ENCODE measurements at places on chromosomes 6 and 20.

- DNase-seq = no peak
Observed at GRCh38 chr6:169022079-169022478, 231.6 kb downstream of the THBS2 start.

- no peak for DNase-seq
Observed at GRCh38 chr6:134253681-134254080, 64.2 kb downstream of the SGK1 start.

DNA sequence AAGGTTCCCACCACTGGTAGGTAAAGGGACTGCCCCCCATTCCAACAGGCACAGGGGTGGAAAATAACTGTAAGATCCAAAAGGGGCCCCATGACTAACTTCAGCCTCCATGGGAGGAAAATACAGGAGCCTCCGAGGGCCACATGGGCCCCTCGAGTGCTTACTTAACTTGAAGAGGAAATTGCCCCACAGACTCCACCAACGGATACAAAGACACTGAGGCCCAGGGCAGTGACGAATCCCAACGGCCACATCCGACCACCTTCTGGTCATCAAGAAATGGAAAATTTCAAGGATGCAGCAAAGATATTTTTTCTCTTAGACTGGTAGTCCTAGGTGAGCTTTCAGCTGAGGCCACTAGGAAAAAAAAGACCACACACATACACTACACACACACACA lies 116.0 kb upstream of the MRPS10 start:
- no peak for DNase-seq

- DNase-seq = no peak
Observed at GRCh38 chr6:166658792-166659150, 31.7 kb upstream of the RPS6KA2 start.

DNA sequence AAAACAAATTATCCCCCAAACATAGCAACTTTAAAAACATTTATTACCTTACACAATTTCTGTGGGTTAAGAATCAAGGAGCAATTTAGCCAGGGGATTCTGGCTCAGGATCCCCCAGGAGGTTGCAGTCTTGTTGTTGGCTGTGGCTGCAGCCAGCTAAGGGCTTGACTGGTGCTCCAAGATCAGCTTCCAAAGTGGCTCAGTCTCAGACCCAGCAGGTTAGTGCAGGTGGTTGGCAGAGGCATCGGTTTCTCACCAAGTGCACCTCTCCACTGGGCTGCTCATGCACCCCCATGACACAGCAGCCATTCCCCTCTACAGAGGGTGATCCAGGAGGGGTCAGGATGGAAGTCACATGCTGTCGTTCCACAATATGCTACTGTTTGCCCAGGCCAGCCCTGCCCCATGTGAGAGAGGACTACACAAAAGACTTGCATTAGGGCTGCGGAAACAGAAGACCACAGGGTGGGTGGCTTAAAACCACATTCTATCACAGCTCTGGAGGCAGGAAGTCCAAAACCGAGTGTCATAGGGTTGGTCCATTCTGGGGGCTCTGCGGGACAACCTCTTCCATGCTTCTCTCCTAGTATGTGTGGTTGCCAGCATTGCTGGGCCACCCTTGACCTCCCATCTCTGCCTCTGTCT lies 125.8 kb downstream of the C6orf118 start:
- DNase-seq = no peak

DNA sequence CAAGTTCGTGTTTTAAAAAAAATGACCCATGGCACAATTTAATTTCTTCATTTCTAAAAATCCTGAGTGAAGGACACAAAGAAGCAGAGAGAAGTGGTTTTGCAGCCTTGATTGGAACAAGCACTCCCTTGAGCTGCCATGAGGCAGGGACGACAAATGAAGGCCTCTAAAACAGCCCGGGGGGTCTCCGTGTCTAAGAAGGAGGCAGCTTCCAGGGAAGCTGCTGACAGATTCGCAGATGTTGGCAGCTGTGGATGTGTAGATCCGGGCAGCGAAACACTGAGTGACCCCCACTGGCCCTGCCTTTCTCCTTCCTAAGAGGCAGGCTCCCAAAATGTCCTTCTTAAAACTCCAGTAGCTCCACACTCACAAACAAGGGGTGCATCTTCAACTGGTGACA lies 9.6 kb upstream of the LBP start:
- DNase-seq = no peak

DNA sequence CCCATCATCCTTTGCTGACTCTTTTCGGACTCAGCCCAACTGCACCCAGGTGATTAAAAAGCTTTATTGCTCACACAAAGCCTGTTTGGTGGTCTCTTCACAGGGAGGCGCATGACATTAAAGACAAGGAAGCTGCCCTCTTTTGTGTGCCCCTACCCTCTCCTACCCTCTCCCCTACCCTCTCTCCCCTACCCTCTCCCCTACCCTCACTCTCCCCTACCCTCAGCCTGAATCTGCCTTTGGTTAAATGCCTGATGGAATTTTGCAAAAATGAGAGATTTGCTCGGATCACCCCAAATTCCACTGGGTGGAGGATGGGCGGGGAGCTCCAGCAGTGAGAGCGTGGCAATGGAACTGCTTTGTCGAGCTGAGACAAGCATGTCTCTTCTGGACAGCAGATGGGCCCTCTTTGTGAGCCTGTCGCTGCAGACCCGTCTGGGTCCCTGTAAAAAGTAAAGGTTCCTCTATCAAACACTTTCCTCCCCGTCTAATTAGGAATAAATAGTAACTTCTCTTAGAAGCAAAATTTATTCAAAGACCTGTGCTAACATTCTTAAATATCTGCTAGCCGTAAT lies 76.4 kb upstream of the MLN start:
- DNase-seq = no peak

GRCh38 chr20:53157443-53158408 lies 185.6 kb downstream of the TSHZ2 start:
- no peak for DNase-seq

DNA sequence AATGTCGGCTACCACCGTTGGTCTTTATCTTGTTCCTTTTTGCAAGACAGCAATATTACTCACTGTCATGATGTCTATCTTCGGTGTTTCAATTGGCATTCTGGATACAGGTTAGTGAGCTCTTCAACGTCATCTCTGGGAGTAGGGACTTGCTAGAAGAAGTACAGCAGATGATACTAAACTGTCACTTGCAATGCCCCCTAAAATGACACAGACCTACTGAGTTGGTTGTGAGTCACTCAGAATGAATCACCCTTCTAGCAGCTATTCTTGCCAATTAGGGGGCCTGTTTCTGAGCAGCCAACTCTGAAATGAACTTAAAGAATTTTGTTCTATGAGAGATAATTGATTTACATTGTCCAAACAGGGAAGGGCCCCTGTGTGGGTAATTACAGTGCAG lies 176.5 kb downstream of the SLC16A10 start:
- DNase-seq = no peak

DNA sequence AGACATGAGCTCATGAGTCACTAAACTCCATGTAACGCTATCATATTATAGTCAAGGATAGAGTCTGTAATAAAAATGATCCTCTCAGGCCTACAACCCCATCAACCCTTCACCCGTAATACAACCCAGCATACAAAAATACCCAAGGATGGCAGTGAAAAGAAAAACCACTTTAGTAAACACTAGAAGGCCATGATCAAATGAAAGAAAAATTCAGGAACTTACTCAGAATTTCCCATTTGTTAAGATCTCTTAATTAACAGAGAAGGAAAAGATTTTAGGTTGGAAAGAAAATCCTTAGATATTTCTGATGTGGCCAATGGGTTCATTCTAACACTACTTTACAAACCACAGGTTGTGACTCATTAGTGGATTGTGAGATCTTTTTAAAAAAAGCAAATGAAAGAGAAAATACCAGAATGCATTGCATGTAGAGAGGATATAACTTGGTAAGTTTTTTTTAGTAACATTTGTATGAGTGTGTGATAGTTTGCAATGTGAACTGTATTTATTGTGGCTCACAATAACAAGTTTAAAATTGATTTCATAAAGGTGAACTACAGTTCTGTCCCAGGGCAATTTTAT lies 8.0 kb upstream of the UBE2J1 start:
- no peak for DNase-seq

DNA sequence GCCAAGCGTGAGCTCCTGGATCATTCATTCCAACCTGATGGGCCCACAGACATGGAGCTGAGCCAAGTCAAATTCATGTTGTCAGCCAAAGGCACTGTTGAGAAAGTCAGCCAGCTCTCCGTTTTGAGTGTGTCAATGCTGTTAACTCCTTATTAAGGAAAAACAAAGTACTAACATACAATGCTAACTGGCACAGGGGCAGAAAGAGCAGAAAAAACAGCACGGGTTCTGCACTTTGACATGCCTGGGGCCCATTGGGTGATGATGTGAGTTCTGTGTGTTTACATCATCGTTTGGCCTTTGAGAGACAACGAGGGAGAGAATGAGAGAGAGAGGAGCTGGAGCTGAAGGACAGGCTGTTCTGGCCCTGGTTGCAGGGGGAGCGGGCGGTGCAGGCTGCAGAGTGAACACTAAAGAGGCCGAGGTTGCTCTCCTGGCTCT lies 85.9 kb downstream of the SMOC2 start:
- DNase-seq = no peak

GRCh38 chr20:10856237-10857015 lies 182.6 kb upstream of the JAG1 start:
- no peak for DNase-seq

DNA sequence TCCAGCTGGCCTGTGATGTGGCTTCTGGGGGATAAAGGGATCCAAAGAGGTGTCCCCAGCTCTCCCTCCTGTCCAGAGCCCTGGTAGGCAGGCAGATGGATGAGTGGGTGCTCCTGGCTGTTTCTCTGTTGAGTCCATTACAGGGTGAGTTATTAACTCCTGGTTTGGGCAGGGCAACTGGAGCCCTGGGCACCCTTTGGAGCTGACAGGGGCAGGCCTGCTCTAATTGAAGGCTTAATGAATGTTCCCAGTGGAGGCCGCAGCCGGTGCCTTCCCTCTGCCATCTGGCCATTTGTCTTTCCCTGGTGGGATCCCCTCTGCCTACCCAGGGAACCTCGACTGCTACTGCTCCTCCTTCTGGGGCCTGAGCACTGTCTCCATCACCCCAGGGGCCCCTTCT lies 44.7 kb upstream of the MLN start:
- DNase-seq = no peak

Measured in stimulated activated CD4-positive, alpha-beta T cell treated with anti-CD3 and anti-CD28 coated beads, Interleukin-1b, Interleukin-23, amount 100 ng/mL, for 4 hours (primary cell).